ENCODE measurements at places on chromosomes 6 and 20.

DNA sequence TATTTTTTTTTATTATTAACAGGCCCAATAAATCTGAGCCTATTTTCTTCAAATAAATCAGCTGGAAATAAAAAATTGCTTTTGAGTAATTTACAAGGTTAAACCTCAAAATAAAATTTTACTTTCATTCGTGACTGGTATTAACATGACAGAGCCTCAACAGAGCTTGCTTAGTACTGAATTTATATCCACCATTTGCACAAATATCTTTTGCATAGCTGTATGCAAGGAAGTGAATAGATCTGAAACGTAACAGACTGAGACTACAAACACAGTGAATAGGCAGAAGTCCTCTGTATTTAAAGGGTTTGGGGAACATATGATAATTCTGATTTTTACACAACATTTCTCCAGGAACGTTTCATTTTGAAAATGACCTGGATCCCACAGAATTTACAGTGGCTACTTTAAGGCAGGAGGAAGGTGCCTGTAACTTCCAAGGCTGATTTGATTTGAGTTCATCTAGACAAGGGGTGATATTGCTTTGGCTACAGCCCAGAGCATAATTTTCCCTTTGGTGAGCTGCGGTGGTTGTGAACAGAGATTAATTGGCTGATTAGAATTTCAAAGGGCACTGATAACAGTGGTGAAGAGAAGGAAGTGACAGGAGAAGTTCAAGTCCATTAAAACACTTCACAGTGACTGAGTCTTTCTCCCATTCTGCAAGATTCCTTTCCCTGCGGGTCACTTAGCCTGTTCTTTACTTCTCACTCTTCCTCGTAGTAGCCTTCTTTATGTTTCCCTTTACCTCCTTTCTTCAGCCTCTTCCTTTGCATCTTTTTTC is 121.2 kb upstream of the SASH1 start:
- no peak for DNase-seq

GRCh38 chr20:5131502-5131901 is 4.7 kb downstream of the CDS2 start:
- DNase-seq, result no peak

DNA sequence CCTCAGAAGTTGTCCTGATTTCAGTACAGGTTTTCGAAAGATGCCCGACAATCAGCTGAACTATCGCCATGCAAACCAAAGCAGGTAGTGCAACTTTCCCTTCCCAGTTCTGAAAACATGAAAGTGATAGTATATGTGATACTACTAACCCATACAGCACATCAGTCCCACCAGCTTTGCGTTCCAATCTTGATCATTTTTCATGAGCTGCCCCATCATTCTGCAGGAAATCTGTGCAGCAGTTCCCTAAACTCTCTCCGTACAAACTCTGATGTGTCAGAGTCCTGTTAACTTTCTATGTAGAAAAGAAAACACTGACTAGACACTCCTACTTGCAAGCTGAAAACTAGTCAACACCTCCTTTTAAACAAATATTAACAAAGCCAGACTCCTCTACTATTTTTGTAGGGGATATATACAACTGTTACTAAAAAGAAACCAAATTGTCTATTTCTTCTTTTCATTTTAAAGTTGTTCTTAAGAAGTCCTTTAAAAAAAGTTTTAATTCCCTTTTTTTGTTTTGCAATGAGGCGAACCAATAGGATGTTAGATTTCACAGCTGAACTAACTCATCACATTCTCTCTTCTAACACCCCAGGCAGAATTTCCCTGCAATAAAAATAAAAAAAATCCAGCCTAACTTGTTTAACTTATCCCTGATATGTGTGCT is 99.6 kb upstream of the DST start:
- DNase-seq, result no peak

- DNase-seq, result peak; percentile 6
Observed at GRCh38 chr20:49361862-49362660, 84.2 kb upstream of the ZNFX1 start.

DNA sequence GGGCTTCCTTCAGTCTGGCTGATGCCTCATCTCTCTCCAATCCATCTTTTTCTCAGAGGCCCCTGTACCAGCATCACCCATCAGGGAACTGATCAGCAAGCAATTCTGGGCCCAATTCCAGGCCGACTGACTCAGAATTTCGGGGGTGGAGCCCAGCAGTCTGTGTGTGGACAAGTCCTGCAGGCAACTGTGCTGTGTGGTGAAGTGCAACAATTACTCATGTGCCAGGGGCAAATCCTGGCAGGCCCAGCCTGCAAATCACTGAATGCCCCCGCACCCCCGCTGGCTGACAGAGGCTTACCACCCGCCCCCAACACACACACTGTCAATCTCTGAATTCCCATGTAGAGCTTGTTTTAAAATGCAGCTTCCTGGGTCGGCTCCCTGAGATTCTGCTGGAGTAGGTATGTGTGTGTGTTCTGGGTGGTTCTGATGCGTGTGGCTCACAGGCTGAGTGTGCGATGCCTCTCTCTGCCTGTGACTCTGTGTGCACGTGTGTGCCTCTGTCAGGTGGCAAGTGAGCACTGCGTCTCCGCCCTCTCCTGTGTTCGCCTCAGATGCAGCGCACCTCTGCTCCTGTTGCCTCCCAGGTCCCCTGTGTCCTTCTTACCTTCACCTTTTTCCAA is 45.4 kb downstream of the SSR1 start:
- DNase-seq, result no peak

Data from C1 segment of cervical spinal cord (tissue), 14 donors.